AG09319 (cell line): ENCODE measurements at places on chromosomes 2 and 18.
A peak's percentile ranks its signal among the peaks of the same experiment; 100 is the strongest.

GRCh38 chr18:32355896-32356295, 114.8 kb downstream of the GAREM1 start:
- DNase-seq = peak; percentile 49

- DNase-seq = no peak
Measured at GRCh38 chr2:71944806-71945602, 202.7 kb downstream of the CYP26B1 start.

- no peak for DNase-seq
Measured at GRCh38 chr2:154688373-154688772, 10.1 kb upstream of the KCNJ3 start.

GRCh38 chr18:5197461-5197860, 404 bp upstream of the AKAIN1 start:
- no peak for DNase-seq

DNA sequence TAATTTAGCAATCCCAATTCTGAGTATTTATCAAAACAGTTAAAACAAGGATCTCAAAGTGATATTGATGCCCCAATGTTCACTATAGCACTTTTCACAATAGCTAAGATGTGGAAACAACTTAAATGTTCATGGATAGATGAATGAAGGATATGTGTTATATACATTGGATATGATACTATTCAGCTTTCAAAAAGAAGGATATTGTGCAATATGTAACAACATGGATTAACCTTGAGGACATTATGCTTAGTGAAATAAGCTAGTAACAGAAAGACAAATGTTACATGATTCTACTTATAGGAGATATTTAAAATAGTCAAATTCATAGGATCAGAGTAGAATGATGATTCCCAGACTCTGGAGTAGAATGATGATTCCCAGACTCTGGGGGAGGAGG, 78.0 kb downstream of the INSIG2 start:
- no peak for DNase-seq

DNA sequence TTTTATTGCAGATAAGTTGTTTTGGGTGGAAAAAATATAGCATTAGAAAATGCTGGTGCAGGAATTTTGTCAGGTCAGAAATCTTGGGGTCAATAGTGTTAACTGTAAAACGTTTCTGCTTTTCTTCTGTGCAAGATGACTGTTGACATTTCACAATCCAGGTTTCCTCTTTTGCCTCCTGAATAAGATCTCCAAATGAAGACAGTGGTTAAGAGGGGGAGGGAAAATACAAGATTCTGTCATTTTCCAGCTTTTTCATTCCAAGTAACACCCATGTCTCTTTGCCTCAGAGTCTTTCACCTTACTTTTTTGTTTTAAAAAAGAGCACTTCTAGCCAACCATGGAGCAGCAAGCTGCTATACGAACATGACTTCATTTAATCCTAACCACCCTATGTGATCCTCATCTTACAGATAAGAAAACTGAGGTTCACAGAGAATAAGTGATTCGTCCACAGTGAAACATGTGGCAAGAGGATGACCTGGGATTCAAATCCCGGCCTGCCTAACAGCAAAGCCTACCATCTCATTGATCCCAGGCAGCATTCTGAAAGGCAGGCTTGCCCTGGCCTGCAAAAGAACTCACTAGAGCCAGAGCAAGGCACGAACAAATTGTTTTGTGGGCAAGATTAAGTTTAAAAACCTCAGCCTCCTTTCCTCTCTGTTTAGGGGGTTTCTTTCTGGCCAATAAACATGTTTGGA, 3.0 kb downstream of the PLEK start:
- DNase-seq = no peak

DNA sequence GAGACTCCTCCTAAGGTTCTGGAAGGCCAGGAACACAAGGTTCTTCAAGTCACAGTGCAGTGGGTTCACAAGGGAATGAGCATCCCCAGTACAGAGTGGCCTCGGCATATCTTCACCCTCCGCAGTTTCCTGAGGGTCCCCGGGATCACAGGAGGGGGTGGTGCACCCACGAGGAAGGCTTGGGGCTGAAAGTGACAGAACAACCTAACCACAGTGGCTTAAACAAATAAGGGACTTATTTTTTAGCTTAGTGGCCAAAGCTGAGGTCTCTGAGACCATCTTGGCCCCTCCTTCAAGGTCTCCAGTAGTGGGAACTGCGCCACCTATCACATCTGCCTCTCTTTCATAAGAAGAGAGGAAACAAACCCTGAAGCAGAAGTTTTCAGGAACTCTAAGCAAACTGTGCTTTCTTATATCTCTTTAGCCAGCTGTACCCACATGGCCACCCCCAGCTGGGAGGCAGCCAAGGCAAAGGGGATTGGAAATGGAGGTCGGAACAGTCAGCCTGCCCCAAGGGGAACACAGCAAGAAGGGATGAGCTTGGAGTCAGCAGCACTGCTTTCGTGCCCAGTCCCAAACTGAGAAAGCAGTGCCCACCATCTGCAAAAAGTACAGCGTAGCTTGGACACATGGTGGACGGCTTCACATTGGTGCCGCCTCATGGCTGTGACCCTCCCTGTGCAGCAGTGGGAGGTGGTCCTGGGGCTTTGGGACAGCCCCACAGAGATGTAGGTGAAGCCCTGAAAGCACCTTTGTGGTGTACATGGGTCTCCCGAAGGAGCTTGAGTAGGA, 260.0 kb upstream of the ID2 start:
- no peak for DNase-seq

- DNase-seq = no peak
Measured at GRCh38 chr2:239846789-239847676, 178.1 kb downstream of the NDUFA10 start.

DNA sequence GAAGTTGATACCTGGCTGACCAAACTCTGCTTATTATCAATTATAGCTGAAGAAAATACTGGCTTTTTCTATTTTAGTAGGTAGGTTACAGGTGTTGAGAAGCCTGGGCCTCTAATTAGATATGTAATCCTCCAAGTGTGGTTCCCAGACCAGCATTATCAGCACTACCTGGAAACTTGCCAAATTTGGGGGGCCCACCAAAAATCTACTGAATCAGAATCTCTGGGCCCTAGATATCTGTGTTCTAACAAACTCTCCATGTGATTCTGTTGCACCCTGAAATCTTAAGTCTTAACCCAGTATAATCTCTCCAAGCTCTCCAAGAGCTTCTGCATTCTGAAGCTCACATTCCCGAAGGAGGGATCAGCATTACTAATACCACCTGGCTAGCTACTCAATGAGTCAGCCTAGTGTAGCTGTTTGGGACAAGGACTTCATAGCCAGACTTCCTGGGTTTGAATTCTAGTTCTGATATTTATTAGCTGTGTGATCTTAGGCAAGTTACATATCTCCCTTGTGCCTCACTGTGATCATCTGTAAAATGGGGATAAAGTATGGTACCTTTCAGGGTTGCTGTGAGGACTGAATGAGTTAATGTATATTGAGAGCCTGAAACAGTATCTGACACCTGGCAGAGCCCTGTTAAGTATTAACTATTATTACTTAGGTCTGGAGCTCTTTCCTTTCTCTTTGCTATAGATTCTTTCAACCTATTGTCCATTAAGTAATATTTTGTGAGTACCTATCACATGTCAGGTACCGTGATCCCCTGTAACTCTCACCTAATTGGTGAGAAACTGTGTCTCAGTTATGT, 94.1 kb upstream of the CD302 start:
- no peak for DNase-seq

GRCh38 chr2:37132914-37133313, 23.9 kb downstream of the EIF2AK2 start:
- DNase-seq = no peak

- no peak for DNase-seq
Measured at GRCh38 chr2:64063454-64063853, 44.2 kb upstream of the VPS54 start.

DNA sequence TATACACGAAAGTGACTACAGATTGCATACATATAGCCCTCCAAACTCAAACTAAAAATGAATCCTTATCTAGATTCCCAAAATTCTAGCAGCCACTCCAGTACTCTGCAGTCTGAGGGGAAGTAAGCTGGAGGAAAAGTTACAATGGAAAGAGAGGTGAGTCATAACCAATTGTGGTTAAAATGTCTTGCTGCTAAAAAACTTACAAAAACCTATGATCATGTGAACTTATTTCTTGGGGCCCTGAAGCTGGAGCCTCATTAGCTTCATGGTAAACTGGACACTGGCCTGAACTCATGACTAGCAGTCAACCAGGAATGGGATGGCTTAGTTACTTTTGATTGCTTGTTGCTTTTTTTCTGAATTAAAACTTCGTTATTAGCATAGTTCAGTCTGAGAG, 175.9 kb downstream of the SLC4A3 start:
- DNase-seq = no peak

GRCh38 chr18:24488824-24489493, 28.5 kb downstream of the HRH4 start:
- no peak for DNase-seq

- no peak for DNase-seq
Measured at GRCh38 chr2:195834836-195835235, 177.8 kb downstream of the SLC39A10 start.

GRCh38 chr2:56410140-56410539, 226.3 kb downstream of the CCDC85A start:
- DNase-seq = no peak

GRCh38 chr2:148221166-148221565, 200.3 kb downstream of the MBD5 start:
- DNase-seq = no peak

DNA sequence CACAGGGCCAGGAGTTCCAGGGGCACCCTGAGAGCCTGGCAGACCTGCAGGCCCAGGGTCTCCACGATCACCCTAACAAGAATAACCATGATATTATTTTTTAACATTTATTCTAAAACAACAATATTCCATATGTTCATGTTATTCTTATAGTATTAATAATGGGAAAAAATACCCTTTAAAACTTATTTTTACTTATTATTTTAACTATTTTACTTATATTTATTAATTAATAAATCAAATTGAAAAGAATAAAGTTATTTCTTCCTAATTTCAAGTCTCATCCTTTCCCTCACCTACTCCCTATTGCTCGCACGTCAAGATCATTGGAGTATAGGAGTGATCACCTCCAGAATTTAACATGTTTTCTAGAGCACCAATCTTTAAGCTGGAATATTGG, 71.7 kb downstream of the COL3A1 start:
- DNase-seq = no peak

- DNase-seq = no peak
Measured at GRCh38 chr2:148515976-148516375, 128.6 kb upstream of the EPC2 start.

DNA sequence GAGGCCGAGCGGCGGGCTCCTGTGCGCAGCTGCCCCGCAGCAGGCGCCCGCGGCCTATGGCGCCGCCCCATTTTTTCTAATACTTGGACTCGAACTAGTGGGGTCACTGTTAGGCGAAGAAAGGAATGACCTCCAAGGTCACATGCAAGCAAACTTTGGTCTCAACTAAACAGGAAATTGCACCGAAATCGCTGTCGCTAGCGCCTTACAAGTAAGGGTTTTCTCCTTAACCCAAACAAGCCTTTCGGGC, 339 bp downstream of the ACAA2 start:
- DNase-seq = peak; percentile 0

GRCh38 chr2:1101982-1102590, 151.4 kb downstream of the SNTG2 start:
- no peak for DNase-seq

DNA sequence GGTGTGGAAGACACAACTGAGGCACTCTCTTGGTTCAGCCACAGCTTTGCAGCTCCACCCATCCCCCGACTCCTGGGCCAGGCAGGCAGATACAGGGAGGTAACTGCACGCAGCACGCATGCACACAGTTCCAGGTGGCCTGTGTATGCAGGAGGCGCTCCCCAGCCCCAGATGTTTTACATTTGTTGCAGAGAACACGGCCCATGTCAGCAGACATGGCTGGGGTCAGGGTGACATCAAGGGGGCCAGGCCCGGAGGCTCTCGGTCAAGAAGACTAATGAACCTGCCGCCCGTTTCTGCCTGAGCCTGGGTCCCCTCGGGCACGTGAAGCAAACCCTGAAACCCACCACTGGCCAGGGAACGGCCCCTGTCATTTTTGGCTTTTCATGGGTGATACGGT, 57.3 kb downstream of the TWIST2 start:
- DNase-seq = no peak

- DNase-seq = peak; percentile 51
Measured at GRCh38 chr18:22674272-22674671, 256.6 kb upstream of the CTAGE1 start.

DNA sequence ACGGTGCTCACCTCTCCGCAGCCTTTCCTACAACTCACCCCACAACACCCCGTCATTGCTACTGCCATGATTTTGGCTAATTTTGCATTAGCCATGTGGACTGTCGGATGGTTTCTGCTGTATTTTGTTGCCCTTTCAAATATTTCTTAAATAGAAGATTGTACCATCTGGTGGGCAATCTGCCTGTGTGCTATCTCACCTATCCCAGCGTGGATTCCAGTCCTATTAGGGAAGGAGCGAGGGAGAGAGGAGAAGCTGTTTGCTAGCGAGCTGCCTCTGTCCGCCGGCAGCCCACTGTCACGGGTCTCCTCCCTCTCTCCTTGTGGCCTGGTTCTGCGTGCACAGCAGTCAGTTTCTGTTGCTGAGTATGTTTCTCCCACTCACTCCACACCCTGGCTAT, 336.2 kb downstream of the TXNL1 start:
- DNase-seq = no peak

GRCh38 chr2:26807788-26808460, 22.1 kb downstream of the CENPA start:
- DNase-seq = no peak

DNA sequence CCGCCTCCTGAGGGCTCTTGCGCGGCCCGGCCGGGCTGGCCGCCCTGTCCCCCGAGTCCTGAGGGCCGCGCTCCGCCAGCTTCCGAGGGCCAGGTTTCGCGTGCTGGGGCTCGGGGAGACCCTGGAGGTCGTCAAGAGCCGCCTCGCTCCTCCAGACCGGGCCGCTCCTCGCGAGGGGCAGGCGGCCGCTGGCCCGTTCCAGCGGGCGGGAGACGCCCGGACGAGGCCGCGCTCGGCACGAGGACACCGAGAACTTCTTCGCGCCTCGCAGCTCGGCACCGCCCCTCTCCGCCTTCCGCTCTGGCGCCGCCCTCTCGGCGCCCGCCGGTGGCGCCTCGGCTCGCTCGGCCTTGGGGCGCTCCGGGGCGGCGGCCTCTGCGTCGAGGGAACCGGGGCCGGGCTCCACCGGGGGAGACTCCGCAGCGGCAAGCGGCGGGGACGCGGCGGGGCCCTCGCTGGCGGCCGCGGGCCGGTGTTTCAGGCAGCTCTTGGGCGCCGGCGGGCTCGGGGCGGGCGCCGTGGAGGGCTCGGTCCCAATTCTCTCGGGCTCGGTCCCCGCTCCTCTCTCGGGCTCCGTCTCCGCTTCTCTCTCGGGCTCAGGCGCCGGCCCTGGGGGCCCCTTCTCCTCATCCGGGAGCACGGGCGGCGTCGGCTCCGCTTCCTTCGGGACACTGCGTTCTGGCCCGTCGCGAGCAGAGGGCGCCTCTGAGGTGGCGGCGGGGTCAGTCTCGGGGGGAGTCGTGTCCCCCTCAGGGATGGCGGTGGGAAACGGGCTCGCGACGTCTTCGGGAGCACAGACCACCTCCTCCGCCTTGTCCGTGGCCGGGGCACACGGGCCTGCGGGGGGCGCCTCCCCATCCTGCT, 91.6 kb upstream of the MGAT4A start:
- no peak for DNase-seq
